ENCODE measurements at places on chromosomes 1 and 21. TPM values are rescaled to one million over a fixed set of nuclear protein-coding genes. Genes with fewer than 3 reads are reported as not detected.
A peak's percentile ranks its signal among the peaks of the same experiment; 100 is the strongest.

GRCh38 chr1:14163246-14163645 is 435.2 kb upstream of the KAZN start:
- no peak for DNase-seq

GRCh38 chr21:26849428-26850115 is 4.4 kb upstream of the ADAMTS1 start:
- peak; percentile 80 for DNase-seq

GRCh38 chr1:179121159-179121938 is 39.5 kb downstream of the TOR3A start:
- DNase-seq = peak; percentile 62

- DNase-seq = no peak
Measured at GRCh38 chr1:18327650-18328049, 153.1 kb upstream of the KLHDC7A start.

SLC35A3 gene
- total RNA-seq = 13.6 TPM

KRTAP11-1 gene
- not detected for total RNA-seq

- DNase-seq = peak; percentile 13
Measured at GRCh38 chr1:63951059-63951946, 177.5 kb downstream of the ROR1 start.

- DNase-seq = no peak
Measured at GRCh38 chr1:21297975-21298374, 7.7 kb upstream of the ECE1 start.

ARHGEF10L gene
- total RNA-seq = 5.0 TPM

MMP23B gene
- 1.1 TPM for total RNA-seq

GRCh38 chr1:39795651-39796050 is 7.0 kb upstream of the BMP8B start:
- no peak for DNase-seq

UBE2G2 gene
- total RNA-seq = 75.8 TPM

GRCh38 chr1:191671236-191671635 is 487.0 kb upstream of the RGS18 start:
- peak; percentile 62 for DNase-seq

DNA sequence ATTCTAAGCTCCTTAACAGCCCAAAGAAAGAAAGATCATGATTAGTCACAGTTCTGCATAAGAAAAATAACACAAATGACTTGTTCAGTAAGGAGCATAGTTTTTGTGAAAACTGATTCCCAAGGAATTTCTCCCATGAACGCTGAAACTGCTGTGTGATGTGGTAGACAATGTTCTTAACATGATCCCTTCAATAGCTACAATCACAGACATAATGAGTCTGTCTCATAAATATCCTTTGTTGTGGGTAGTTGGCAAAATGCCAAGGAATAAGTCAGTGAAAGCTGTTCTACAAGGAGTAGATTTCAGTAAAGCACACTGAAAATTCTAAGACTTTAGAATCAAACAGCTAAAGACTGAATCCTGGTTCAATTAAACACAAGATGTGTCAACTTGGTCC is 404.8 kb downstream of the HLX start:
- peak; percentile 85 for DNase-seq

WNT3A gene
- not detected for total RNA-seq

All from IMR-90 (cell line).